ENCODE measurements at places on chromosomes 13 and 19.
A peak's percentile ranks its signal among the peaks of the same experiment; 100 is the strongest.

GRCh38 chr19:53333066-53333462, 485 bp upstream of the ZNF845 start:
- peak; percentile 23 for DNase-seq

- DNase-seq = no peak
Measured at GRCh38 chr19:56966225-56966696, 125.7 kb upstream of the PEG3 start.

- DNase-seq = no peak
Measured at GRCh38 chr13:108342369-108343289, 73.1 kb downstream of the TNFSF13B start.

- DNase-seq = no peak
Measured at GRCh38 chr19:51123381-51123800, 1.3 kb upstream of the SIGLEC9 start.

GRCh38 chr13:110597041-110597689, 18.2 kb upstream of the NAXD start:
- DNase-seq = no peak

DNA sequence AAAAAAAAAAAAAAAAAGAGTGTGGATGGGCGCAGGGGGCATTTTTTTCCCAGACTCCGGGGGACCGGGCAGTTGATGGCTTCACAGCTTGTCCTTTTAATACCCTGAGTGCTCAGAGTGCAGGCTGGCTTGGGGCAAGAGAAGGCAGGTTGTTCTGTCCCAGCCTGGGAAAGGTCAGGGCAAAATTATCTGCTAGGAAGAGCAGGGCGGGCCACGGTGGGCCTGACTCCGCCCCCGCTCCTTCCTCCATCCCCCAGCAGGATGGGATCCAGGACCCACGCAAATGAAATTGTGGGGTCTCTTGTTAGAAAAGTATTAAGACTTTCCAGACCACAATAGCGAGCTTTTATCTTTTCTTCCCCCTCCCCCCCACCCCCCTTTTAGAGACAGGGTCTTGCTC, 70.7 kb downstream of the PTPRS start:
- no peak for DNase-seq

GRCh38 chr19:2039089-2039958, 11.7 kb downstream of the MKNK2 start:
- DNase-seq = no peak

GRCh38 chr13:111865826-111866225, 201.1 kb upstream of the SOX1 start:
- no peak for DNase-seq

DNA sequence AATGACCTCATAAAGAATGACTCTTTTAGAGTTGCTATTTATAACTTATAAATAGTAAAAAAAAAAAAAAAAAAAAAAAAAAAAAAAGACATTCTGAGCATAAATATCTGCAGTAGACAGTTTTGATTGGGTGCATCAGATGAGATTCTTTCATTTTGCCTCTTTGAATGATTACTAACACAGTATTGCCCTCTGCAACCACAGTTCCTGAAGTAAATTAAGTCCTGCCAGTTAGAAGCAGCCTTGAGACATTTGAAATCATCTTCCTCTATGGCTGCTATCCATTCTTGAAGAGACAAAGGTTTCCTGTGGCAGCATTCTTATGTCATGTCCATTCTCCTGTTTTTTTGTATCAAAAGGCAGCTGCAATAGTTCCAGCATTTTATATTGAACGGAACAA, 892.4 kb upstream of the MIR17HG start:
- DNase-seq = no peak

DNA sequence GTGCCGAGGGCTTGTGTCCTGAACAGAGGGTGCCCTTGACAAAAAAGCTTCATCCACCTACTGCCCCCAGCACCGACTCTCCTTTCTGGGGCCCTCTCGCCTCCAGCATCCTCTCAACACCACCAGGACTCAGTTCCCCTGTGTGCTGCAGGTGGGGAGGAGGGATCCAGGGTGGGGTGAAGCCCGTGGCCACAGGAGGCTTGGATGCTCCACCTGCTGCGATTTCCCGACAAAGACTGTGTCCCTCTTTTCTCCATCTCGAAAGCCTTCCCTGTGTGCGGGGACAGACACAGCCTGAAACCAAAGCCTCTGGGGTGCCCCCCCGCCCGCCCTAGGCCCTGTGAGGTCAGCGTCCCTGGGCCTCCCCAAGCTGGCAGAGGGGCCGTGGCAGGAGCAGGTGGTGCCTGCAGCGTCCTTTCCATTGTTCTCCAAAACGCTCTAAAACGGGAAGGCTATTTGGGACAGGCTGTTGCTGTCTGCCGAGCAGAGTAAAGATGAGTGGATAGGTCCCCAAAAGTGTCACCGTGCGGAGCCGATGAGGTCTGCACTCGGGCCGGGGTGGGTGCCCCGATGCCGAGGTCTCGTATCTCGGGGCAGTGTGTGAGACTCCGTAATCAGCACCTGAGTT, 185.7 kb downstream of the PTPRS start:
- DNase-seq = no peak

- no peak for DNase-seq
Measured at GRCh38 chr13:106310291-106310865, 225.1 kb downstream of the EFNB2 start.
